ENCODE measurements at places on chromosomes 13 and 19. TPM values are rescaled to one million over a fixed set of nuclear protein-coding genes. Genes with fewer than 3 reads are reported as not detected.

- no peak overlapping the region for H3K4me3 ChIP-seq
- no peaks in the 10 kb centered on the region for H3K36me3 ChIP-seq
- no peaks in the 10 kb centered on the region for H3K4me1 ChIP-seq
- peaks cover 9% of the 10 kb centered on the region for H3K27me3 ChIP-seq
Observed at GRCh38 chr19:15779756-15780476, 7.5 kb upstream of the OR10H5 start.

C2CD4C gene
- total RNA-seq: 0.11 TPM

GRCh38 chr19:2270423-2271233 lies 11.3 kb downstream of the PEAK3 start:
- peaks cover 38% of the 10 kb centered on the region for H3K36me3 ChIP-seq
- no peaks in the 10 kb centered on the region for H3K27me3 ChIP-seq
- peak overlapping the region; percentile 69 for H3K27ac ChIP-seq
- peak; percentile 90 for DNase-seq
- peaks cover 42% of the 10 kb centered on the region for H3K4me1 ChIP-seq

- no peaks in the 10 kb centered on the region for H3K27me3 ChIP-seq
- no peak overlapping the region for H3K4me3 ChIP-seq
- no peak overlapping the region for H3K27ac ChIP-seq
Observed at GRCh38 chr19:10136936-10137335, 17.2 kb upstream of the EIF3G start.

GRCh38 chr13:31675440-31675953 lies 63.8 kb upstream of the RXFP2 start:
- H3K27me3 ChIP-seq: no peaks in the 10 kb centered on the region
- no peak overlapping the region for H3K27ac ChIP-seq
- no peak overlapping the region for H3K4me3 ChIP-seq
- H3K36me3 ChIP-seq: no peaks in the 10 kb centered on the region

KCNN4 gene
- 110 TPM for total RNA-seq

DNA sequence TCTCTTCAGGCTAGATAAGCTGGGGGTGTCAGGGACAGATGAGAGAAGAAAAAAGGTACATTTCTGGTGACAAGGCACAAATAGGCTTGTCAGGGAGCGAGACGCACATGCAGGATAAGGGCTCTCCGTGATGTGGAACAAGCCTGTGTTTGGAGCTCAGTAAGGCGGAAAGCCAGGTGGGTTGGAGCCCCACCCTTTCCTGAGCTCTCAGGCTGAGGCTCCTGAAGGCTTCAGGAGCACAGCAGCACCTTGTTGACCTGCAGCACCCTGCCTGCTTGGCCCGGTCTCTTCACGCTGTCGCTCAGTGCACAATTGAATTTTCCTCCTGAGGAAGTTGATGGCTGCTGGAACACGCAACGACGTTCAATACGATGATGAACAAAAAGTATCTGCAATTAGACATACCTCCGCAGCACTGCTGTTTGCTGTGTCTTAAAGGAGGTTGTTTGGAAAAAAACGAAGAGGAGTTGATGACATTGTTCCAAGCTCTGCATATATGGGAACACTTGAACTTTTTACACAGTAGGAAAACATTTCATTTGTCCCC lies 29.3 kb downstream of the SERP2 start:
- no peak overlapping the region for H3K4me3 ChIP-seq
- H3K4me1 ChIP-seq: no peaks in the 10 kb centered on the region
- DNase-seq: no peak
- peaks cover 5% of the 10 kb centered on the region for H3K27me3 ChIP-seq
- H3K27ac ChIP-seq: no peak overlapping the region

GRCh38 chr13:50422181-50423148 lies 407.2 kb downstream of the KCNRG start:
- H3K27ac ChIP-seq: no peak overlapping the region
- H3K27me3 ChIP-seq: no peaks in the 10 kb centered on the region
- no peak for DNase-seq

DNA sequence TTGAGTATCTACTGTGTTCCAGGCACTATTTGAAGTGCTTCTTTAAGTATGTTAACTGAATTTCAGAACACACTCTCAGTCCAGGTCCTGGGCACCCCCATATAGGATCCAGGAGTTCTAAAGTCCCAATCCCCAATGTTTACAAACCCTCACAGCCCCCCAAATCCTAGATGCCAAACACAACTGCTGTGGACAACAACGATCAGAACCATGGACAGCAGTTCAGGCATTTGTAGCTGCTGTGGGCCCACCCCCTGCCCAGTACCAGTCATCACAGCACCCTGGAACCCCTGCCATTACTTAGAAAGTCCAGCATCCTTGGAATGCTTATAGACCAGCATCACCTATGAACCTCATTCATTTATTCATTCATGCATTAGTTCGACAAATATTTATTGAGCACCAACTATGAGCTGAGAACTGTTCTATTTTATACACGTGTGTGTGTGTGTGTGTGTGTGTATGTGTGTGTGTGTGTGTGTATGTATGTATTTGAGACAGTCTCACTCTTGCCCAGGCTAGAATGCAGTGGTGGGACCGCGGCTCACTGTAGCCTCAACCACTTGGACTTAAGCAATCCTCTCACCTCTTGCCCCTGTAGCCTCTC lies 19.3 kb upstream of the SDHAF1 start:
- H3K27ac ChIP-seq: no peak overlapping the region
- DNase-seq: peak; percentile 47
- no peaks in the 10 kb centered on the region for H3K4me1 ChIP-seq
- peaks cover 16% of the 10 kb centered on the region for H3K27me3 ChIP-seq
- no peak overlapping the region for H3K4me3 ChIP-seq
- no peaks in the 10 kb centered on the region for H3K36me3 ChIP-seq

ZIC5 gene
- not detected for total RNA-seq

GRCh38 chr13:32234914-32235313 lies 80.2 kb downstream of the ZAR1L start:
- H3K4me3 ChIP-seq: no peak overlapping the region
- no peaks in the 10 kb centered on the region for H3K27me3 ChIP-seq
- peaks cover 10% of the 10 kb centered on the region for H3K4me1 ChIP-seq
- no peak overlapping the region for H3K27ac ChIP-seq

DNA sequence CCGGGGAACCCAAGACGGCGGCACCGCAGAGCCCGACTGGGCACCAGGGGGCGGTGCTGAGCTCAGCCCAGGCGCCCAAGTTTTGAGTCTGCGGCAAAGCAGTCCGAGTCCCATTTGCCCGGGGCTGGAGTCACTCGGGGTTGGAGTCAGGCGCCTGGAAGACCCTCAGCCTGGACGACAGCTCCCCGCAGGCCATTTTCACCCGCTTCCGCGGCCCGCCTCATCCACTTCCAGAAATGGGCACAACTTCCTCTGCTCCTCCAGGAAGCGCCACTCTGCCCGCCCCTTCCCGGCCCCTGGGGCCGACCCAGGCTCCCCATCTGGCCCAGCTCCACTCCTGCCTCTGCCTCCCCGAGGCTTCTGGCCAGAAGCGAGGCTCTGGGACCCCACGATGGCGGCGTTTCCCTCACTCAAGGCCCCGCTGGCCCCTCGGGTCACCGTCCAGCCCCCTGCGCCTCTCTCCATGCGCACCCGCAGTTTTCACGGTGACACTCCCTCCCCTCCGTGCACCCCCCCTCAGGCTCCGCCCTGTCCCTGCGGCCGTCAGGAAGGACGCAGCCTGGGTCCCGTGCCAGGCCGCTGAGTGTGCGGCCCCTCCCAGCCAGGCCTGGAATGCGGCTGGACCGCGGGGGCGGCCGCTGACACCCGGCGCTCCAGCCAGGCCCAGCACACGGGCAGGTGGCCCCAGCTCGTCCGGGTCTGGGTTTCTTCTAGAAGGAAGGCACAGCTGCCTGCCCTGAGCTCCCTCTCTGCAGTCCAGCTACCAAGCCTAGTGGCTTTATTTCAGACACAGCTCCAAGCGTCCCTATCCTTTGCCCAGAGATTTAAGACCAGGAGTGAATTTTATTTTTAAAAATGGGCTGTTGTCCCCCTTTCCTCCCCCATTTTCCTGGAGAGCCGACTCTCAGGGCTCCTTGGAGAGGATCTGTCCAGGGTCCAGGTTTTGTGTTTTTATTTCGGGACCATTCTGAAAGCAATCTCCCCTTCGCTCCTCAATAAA lies 4.7 kb downstream of the SERTAD1 start:
- H3K27ac ChIP-seq: peak overlapping the region; percentile 90
- peak overlapping the region; percentile 76 for H3K4me3 ChIP-seq
- peaks cover 28% of the 10 kb centered on the region for H3K4me1 ChIP-seq
- DNase-seq: peak; percentile 84
- peaks cover 20% of the 10 kb centered on the region for H3K36me3 ChIP-seq

GRCh38 chr19:33304760-33305647 lies 2.7 kb upstream of the CEBPA start:
- no peak overlapping the region for H3K4me3 ChIP-seq
- no peak overlapping the region for H3K27ac ChIP-seq
- peaks cover 26% of the 10 kb centered on the region for H3K27me3 ChIP-seq
- no peak for DNase-seq
- H3K36me3 ChIP-seq: no peaks in the 10 kb centered on the region

- H3K4me1 ChIP-seq: no peaks in the 10 kb centered on the region
- H3K4me3 ChIP-seq: no peak overlapping the region
- H3K27ac ChIP-seq: no peak overlapping the region
- DNase-seq: no peak
Observed at GRCh38 chr13:110826861-110827672, 87.8 kb downstream of the ANKRD10 start.

DNA sequence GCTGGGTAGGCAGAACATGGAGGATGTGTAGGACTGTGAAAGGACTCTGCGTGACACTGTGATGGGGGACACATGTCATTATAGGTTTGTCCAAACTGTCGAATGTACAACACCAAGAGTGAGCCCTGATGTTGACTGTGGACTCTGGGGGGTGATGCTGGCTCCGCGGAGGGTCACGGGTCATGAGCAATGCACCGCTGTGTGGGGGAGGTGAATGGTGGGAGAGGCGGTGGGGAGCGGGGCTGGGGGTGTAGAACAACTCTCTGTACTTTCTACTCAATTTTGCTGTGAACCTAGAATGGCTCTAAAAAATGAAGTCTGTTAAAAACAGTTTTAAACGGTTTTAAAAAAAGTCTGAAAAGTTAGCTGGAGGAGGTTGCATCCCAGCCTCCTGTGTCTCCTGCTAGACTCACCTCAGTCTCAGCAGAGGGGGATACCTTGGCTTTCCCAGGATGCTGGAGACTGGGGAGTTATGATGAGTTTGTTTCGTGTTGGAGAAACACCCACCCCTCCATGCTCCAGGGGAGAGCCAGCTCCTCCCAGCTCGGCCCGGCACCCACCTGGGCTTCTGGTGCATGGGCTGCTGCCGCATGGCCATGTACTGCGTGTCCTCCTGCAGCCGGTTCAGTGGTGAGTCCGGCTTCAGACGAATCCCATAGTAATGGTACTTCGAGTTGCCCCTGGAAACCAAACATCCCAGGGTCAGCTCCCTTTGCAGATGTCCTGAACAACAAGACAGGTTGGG lies 34.7 kb upstream of the RANBP3 start:
- H3K36me3 ChIP-seq: no peaks in the 10 kb centered on the region
- no peak overlapping the region for H3K4me3 ChIP-seq
- H3K4me1 ChIP-seq: no peaks in the 10 kb centered on the region
- H3K27me3 ChIP-seq: no peaks in the 10 kb centered on the region
- H3K27ac ChIP-seq: no peak overlapping the region
- no peak for DNase-seq

DNA sequence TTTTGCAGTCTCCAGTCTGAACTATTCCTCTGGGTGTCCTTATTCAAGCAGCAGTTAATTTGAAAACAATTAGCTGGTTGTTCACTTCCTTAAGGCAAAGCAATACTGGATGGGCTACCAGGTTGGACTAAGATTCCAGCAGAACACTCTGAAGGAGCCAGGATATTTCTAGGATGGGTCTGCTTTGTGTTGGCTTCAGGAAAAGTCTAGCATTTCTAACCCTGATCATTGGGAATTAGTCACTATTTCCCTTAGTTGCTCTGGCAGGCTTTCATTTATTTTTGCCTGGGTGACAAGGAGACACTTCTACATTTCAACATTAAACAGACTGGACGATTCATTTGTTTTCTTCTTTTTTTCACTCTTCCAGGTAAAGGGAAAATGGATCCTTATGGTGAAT lies 228.4 kb downstream of the ENOX1 start:
- H3K27me3 ChIP-seq: peaks cover 4% of the 10 kb centered on the region
- H3K36me3 ChIP-seq: no peaks in the 10 kb centered on the region
- no peak for DNase-seq
- H3K4me3 ChIP-seq: no peak overlapping the region

PEAK3 gene
- not detected for total RNA-seq

- H3K27me3 ChIP-seq: peaks cover 2% of the 10 kb centered on the region
- no peak for DNase-seq
- no peaks in the 10 kb centered on the region for H3K4me1 ChIP-seq
- no peak overlapping the region for H3K4me3 ChIP-seq
- H3K27ac ChIP-seq: no peak overlapping the region
Observed at GRCh38 chr19:42032431-42032830, 37.6 kb downstream of the GRIK5 start.

SLC7A1 gene
- 91.1 TPM for total RNA-seq

DNA sequence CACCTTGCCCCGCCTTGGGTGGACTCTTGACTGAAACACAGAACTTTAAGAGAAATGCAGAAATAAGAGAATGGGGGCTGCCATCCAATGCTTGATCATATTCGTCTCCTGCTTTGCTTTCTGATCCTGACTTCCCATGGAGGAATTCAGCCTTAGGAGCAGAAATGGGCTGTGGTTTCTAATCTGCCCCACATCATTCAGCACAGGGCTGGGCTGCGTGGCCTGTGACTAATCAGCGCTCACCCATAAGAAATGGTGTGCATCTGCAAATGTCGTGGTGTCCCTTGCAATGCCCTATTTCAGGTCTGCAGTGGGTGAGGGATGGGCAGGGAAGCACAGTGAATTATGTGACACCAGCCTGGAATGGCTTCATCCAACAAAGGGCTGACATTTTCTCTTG lies 60.7 kb upstream of the URI1 start:
- H3K27me3 ChIP-seq: peaks cover 8% of the 10 kb centered on the region
- DNase-seq: no peak
- H3K36me3 ChIP-seq: no peaks in the 10 kb centered on the region
- no peak overlapping the region for H3K4me3 ChIP-seq
- H3K4me1 ChIP-seq: no peaks in the 10 kb centered on the region

DNA sequence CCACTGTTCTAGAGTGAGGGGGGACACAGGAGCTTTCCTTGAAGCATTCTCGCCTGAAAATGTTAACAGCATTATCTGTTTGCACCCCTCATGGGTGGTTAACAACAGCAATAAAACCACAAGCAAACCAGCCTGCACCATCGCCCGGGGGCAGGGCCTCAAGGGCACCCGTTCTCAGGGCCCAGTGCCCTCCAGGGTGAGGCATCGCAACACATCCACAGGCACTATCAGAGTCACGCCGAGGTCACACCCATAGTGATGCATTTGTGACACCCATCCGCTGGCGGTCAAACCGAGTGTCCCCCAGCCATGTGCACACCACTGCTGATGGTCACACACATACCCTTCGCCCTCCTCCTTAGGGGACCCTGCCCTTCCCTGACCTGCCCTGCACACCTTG lies 4.6 kb downstream of the FUT5 start:
- H3K27ac ChIP-seq: no peak overlapping the region
- H3K4me1 ChIP-seq: no peaks in the 10 kb centered on the region
- H3K36me3 ChIP-seq: no peaks in the 10 kb centered on the region
- no peak for DNase-seq
- no peaks in the 10 kb centered on the region for H3K27me3 ChIP-seq

GRCh38 chr19:18932216-18932841 lies 8.7 kb downstream of the HOMER3 start:
- no peak overlapping the region for H3K27ac ChIP-seq
- H3K27me3 ChIP-seq: peaks cover 1% of the 10 kb centered on the region
- DNase-seq: peak; percentile 95
- peak overlapping the region; percentile 53 for H3K4me3 ChIP-seq
- peaks cover 6% of the 10 kb centered on the region for H3K4me1 ChIP-seq
